CD14-positive monocyte (primary cell): ENCODE measurements at places on chromosomes 4 and X.

DNA sequence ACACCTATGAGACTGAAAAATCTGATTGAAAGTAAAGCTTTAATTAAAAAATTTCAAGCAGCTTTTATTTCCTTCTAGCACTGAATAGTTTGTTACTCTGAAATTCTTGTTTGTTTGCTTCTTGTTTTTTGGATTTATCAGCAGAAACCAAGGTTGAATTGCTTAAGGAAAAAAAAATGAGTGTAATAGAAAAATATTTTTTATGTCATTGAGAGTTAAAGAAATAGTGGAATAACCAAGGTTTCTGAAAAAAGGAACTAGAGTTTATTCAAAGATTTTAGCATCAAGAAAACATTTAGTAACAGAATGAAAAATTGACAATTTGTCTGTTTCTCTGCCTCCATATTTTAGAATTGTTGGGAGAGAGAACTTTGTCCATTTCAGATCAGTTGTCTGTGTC lies 1852.2 kb downstream of the PCDH7 start:
- peak; percentile 15 for DNase-seq

GRCh38 chr4:788636-789297 lies 37.2 kb downstream of the CPLX1 start:
- DNase-seq, result no peak

GRCh38 chr4:111282035-111282434 lies 659.2 kb upstream of the PITX2 start:
- DNase-seq, result no peak

DNA sequence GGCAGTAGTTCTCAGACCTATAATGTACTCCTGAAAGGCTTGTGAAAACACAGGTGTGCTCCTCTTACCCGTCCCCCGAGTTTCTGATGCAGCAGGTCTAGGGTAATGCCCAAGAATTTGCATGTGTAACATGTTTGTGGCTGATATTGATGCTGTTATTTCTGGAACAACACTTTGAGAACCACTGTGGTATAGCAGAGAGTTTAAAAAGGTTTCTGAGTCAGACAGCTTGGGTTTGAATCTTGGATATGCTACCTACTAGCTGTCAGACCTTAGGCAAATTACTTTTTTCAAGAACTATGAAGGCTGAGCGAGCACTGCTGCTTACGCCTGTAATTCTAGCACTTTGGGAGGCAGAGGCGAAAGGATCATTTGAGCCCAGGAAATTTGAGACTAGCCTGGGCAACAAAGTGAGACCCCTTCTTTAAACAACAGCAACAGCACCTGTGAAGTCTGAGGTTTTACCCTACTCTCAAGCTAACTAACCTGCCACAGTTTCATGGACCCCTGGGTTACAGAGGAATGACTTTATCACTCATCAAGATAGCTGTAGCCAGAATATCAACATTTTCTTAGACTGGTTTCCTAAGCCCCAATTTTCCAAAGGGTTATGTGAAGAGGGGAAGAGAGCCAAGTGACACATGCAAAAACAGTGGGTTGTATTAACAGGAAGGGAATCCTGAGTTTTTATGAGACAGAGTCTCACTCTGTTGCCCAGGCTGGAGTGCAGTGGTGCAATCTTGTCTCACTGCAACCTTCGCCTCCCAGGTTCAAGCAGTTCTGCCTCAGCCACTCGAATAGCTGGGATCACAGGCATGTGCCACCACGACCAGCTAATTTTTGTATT lies 5.1 kb downstream of the AFF1 start:
- DNase-seq, result no peak

DNA sequence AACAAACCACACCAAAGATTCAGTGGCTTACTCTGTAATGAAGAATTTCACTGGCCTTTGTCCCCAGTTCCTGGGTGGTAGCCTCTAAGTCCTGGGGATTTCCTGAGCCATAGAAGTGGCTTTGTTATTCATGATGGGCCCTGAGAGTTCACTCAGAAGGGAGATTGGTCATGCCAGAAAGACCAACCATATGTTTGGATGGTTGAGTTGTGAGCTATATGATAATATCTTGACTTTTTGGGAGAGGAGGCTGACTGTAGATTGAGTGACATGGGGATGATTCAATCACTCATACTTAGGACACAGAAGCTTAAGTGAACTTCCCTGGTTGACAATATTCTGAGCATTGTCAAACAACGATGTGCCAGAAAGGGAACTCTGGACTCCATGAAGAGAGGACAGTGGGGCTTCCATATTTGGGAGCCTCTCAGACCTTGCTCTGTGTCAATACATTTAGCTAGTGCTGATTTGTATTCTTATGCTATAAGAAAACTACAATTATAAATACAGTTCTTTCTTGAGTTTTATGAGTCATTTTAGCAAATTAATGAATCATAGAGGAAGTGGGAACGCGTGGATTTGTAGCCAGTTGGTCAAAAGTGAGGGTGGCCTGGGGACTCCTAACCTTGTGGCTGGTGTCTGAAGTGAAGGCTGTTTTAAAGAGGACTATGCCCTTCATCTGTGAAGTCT lies 392.0 kb downstream of the GBA3 start:
- no peak for DNase-seq

- DNase-seq, result no peak
Measured at GRCh38 chr4:101019313-101019712, 328.0 kb downstream of the PPP3CA start.

DNA sequence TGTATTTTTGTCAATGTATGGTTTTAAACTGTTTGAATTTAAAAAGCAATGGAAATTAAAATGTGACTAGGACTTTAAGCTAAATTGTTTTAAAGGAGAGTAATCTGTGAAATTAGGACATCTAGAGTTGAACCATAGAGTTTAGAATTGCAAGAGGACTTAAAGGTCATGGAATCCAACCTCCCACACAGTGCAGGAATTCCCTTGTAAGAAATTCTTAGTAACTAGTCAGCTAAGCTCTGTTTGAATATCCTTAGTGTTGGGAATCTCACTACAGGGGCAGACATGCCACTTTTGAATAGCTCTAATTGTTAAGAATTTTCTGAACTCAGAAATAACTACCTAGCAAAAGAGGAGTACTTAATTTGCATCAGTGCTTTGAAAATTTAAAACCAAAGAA lies 292.9 kb downstream of the IL1RAPL1 start:
- DNase-seq, result no peak

- no peak for DNase-seq
Measured at GRCh38 chr4:153592064-153592463, 92.0 kb upstream of the TLR2 start.

DNA sequence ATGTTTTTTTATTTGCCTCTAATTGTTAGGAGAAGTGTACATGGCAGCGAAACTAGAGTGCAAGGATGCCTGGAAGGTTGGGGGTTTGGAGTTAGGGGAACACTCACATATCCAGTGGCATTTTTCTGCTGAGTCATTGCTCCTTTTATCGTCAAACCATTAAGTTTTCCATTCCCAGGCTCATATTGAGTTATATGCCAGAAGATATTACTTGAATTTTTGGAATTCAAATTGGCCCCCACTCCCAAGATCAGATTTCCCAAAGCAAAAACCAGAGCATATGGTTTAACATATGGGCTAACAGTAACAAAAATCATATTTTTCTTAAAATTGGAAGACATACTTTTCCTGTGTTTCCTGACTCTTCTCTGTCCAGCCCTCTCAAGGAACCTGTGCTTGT lies 152.7 kb downstream of the FSTL5 start:
- no peak for DNase-seq

DNA sequence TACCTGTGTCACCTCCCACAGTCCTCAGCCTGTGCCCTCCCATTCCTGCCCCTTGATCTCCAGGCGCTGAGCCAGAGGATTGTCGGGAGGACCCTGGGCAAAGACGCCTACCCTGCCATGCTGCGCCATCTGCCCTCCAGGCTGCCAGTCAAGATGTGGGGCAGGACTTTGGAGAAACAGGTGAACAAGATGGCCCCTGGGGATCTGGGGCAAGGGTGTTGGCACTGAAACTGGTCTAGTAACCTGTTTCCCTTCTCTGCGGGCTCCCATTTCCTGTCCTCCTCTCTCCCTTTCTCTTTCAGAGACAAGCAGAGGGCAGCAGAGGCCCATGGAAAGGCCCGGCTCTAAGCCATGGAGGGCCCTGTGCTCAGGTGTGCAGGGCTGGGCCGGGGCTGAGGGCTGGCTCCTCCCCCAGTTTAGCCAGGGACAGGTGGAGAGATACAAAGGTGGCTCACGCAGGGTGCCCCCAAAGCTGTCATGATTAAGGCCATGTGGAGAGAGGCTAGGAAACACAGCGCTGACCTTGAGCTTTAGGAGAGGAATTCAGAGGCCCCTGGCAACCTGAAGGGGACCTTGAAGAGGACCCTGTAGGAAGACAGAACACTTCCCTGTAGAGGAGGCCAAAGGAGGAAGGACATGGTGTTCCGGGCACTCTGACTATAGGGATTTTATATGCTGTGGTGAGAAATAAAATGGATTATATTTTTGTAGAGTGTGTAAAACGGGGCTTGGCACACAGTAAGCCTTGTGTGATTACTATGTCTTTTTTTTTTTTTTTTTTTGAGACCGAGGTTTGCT lies at the start of gene GLOD5:
Gene GLOD5 (plus strand): TSS at position 74 of the 798 bp plus-strand sequence. CDS start 44 bp downstream, at position 118.
- no peak for DNase-seq

DNA sequence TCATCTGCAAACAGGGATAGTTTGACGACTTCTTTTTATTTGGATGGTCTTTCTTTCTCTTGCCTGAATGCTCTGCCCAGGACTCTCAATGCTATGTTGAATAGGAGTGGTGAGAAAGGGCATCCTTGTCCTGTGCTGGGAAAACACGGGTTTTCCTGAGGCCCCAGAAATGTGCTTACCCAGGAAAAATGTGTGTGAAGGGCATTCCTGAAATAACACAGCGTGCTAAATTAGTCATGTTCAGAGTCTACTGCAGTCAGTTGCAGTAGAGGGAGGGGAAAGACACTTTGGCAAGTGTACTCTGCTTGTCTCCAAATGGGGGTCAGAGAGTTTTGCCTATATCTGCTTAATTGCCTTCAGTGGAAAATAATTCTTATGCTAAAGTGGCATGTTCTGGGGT lies 153.9 kb downstream of the CCNG2 start:
- DNase-seq, result no peak

DNA sequence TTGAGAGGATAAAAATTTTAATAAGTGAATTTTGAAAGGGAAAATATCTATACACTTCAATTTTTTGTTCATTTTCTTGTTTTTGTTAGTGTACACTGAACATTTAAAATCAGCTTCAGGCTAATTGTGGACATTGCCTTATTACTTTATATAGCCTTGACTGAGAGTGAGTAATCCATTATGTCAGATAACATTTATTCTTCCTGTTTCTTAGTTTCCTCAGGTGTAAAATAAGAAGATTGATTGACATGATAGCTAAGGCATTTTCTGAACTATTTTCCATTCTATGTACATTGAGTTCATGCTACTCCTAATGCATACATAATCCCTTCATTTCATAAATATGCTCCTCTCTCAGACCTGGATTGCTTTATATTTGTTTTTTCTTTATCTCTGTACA lies 607.3 kb upstream of the AADAT start:
- no peak for DNase-seq

- DNase-seq, result no peak
Measured at GRCh38 chr4:32826169-32826568, 2106.0 kb downstream of the PCDH7 start.

GRCh38 chrX:5449323-5449722 lies 779.3 kb downstream of the NLGN4X start:
- no peak for DNase-seq

DNA sequence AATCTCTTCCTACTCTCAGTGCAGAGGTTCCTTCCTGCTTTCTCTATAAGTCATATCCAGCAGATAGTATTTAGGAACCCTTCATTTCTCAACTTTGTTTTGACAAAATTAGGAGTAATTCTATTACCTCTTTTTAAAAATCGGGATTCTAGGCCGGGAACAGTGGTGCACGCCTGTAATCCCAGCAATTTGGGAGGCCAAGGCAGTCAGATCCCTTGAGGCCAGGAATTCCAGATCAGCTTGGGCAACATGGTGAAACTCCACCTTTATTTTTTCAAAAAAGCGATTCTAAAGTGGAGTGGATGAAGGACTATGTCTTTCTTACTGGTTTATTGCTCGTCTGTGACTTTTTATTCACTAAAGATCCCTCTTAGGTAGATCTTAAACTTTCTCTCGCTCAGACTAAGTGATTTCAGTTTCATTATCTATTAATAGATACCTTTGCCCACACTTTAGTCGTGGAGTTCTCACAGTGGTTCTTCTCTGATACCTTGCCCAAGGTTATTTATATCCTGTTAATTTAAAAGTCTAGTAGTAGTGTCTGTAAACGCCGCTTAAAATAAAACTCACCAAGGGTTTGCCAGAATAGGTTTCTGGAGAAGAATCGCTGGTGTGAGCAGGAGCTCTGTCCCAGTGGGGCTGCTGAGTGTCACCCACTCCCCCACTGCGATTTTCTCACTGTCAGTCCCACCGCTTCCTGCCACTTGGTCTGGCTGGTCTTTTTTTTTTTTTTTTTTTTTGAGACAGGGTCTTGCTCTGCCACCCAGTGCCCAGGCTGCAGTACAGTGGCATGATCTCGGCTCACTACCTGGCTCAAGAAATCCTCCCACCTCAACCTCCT lies 27.0 kb upstream of the TMEM131L start:
- DNase-seq, result no peak

GRCh38 chrX:100935767-100936166 lies 7.0 kb upstream of the XKRX start:
- DNase-seq, result no peak

DNA sequence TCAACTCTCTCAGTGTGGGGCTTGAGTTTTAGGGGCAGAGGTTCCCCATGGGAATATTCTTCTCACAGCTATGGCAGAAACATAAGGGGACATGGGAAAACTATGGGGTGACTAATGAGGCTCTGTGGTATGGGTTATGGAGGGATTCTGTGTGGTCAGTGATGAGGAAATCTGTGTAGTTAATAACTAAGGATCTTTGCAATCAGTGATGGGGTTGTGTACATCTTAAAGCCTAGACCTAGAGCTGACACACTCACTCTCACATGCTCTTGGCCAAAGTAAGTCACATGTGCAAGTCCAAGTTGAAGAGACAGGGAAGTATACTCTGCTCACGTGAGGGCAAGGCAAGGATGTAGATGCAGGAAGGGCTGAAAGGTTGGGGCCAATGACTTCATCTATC lies 86.4 kb upstream of the UXT start:
- no peak for DNase-seq

DNA sequence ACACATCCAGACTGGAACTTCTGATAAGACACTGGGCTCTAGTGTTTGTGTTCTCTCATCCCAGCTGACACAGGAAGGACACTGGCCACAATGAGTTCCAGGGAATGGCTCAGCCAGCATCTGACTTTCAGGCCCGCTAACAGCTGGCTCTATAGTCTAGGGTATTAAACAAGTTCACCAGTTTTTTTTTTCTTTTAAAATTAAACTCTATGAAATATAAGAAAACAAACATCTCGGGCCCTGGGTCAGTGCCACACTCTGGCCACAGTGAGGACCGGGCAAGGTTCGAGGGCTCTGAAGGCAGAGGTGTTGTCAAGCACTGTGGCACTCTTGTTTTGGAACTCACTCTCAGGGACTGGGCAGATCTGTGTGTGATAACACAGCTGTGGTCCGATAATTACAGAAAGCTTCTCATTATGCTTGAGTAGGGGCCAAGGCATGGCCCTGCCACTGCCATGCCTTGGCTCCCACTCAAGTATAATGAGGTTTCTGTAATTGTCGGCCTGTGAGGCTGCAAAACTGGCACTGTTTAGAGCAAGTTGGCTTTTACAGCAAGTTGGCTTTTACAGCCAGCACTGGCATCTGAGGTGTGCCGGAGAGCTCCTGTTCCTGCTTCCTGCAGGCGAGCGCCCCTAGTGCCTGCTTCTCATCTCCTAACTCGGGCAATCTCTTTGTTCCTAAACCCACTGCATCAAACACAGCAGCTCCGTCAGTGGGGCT lies 62.8 kb downstream of the PPP1R2C start:
- DNase-seq, result no peak

GRCh38 chr4:73451981-73452747 lies 16.1 kb downstream of the AFP start:
- no peak for DNase-seq
